ENCODE measurements at places on chromosomes 3 and 15.

DNA sequence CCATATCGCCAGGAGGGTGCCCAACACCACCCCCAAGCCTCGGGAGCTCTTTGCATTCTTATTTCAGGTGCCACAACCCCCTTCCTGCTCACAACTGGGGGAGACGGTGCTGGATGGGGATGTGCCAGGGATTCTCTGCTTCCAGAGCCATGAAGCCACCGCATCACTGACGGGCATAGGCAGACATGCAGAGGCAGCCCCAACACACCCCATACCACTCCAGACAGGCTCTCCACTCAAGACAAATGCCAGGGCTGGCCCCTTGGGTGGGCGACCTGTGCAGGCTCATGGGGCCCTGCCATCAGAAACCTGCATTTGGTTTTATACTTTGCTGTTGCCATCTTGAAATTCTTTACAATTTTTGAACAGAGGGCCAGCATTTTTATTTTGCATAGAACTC is 27.0 kb upstream of the TRPM1 start:
- no peak for DNase-seq

DNA sequence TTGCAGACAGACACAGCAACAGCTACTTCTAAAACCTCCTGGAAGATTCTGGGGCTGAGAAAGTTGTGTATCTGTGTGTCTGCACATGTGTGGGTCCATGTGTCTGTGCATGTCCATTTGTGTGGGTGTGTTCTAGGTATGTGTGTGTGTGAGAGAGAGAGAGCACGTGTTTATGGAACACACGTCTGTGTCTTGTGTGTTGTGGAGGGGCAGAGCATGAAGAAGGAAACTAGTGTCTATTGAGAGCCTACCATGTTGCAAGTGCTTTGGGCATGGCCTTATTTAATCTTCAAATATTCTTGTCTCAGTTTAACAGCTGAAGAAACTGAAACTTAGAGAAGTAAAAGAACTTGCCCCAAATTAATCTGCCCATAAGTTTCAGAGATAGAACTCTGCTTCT is 327.5 kb downstream of the UACA start:
- DNase-seq = no peak

GRCh38 chr15:51311510-51311909 is 26.9 kb downstream of the CYP19A1 start:
- DNase-seq = no peak

GRCh38 chr3:119600732-119601131 is 3.0 kb downstream of the PLA1A start:
- DNase-seq = no peak

GRCh38 chr15:31483053-31483985 is 156.7 kb downstream of the KLF13 start:
- DNase-seq = peak; percentile 39

GRCh38 chr15:42148808-42149492 is 7.5 kb downstream of the PLA2G4F start:
- DNase-seq = no peak

- DNase-seq = no peak
These were observed 348.3 kb upstream of the TMCO5A start for GRCh38 chr15:37586011-37586583.

DNA sequence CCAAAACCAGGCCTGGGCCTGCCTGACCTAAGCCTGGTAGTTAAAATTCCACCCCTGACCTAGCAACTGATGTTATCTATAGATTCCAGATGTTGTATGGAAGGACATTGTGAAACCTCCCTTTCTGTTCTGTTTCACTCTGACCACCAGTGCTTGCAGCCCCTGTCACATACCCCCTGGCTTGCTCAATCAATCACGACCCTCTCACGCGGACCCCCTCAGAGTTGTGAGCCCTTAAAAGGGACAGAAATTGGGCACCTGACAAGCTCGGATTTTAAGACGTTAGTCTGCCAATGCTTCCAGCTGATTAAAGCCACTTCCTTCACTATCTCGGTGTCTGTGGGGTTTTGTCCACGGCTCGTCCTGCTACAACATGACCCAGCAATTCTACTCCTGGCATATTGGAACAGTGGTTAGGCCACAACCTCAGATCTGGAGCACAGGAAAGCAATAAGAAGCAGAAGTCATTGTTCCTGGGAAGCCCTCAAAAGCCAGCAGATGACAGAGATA is 36.7 kb upstream of the LHFPL4 start:
- DNase-seq = no peak

DNA sequence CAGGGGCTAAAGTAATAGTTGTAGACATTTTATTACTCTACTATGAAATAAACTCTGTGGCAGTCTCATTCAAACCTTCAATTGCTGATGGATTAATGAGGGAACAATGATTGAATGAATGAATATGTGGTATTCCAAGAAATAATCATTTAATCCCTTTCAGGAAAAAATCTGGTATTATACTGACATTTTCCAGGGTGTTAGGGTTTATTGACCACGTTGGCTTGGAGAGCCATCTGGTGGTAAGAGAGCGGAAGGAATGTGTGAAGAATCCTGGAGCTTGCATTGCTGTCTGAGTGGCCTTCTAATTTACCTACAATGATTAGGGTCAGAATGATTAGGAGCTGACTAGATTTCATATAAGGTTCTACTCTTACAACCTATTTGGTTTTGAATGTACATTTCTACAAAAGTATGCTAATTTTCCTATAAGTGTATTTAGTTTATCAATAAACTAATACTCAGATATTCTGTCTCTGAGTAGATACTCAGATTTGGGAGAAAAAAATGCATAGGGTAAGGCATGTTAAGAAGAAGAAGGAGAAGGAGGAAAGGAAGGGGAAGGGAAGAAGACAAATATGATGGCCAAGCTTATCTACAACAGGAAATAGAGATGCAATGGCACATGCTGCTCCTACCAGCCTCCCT is 249.9 kb downstream of the ROBO1 start:
- peak; percentile 24 for DNase-seq

GRCh38 chr3:141094790-141095545 is 43.8 kb downstream of the SPSB4 start:
- DNase-seq = peak; percentile 93

DNA sequence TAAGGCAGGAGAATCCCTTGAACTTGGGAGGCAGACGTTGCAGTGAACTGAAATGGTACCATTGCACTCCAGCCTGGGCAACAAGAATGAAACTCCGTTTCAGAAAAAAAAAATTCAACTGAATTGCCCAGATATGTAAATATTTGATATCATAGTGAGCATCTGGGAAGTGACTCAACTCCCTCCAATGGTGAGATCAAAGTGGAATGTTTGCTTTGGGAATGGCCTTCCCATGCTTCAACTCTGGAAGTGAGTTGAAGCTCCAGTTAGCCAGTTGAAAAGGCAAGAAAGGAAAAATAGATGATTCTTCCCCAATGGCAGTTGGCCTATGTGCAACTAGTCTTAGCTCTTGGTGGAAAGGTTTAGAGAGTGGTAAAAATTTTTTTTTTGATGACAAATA is 131.6 kb upstream of the CMC1 start:
- DNase-seq = no peak

- DNase-seq = no peak
These were observed 218.8 kb downstream of the UBE2E2 start for GRCh38 chr3:23421811-23422516.

DNA sequence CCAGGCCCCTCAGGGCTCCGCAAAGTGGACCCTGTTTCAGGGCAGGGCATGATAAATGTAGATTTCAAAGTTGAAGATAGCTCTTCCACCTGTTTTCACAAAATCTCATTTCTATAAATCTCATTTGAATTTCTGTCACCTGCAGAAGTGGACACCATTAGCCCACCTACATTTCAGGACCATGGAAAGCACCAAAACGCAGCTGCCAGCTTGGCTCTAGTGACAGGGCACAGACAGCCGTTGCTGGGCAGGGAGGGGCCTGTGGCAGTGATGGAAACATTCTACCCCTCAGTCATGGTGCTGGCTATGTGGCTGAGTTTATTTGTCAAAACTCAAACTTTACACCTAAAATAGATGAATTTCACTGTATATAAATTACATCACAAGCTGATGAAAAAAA is 40.4 kb downstream of the PRR23E start:
- no peak for DNase-seq

GRCh38 chr15:62742409-62743171 is 300.0 kb upstream of the TPM1 start:
- peak; percentile 54 for DNase-seq

DNA sequence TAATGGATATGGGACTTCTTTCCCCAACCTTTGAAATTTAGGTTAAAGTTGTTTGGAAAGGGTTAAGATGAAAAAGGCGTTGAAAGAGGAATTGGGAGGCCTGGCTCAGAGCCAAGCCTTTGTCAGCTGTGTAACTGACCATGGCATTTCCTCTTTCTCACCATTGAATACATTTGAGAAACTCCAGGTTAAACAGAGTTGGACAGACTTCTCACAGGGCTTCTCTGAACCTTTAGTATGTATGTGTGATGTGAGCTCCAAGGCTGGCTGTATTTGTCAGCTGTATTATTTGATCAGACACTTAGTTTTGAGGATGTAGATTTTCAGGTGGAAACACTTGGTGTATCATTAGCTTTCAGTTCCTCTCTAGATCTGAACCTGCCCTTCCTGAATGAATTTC is 136.4 kb upstream of the GOLGA6L4 start:
- no peak for DNase-seq

- no peak for DNase-seq
These were observed 133.2 kb upstream of the COL8A1 start for GRCh38 chr3:99505200-99505599.

DNA sequence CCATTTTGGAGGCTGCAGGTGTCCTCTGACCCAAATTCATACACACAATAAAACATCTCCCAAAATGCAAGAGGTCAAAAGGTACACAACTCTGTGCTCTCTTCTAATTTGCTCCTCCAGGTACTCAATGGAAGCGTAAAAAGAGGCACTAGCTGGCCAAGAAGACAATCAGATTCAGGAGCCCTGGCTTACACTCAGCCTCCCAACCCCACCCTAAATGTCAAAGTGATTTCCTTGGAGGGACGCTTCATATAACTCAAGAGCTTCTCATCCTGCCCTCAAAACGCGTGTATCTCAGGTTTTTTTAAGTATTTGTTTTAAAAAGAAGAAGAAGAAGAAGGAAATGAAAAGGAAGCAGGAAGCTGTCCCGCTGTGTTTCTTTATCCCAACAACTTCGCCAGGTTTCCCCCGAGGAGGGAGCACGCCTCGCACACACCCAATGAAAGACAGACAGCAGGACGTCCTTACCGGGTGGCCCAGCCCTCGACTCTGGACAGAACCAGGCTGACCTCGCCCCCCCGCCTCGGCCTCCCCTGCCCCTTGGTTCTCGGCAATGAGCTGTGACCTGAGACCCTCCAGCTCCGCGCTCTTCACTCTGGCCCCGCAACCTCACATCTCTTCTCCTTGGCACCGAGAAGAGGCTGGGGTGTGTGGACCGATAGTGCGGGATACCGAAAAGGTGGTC is 620.7 kb upstream of the ZNF385D start:
- DNase-seq = no peak

DNA sequence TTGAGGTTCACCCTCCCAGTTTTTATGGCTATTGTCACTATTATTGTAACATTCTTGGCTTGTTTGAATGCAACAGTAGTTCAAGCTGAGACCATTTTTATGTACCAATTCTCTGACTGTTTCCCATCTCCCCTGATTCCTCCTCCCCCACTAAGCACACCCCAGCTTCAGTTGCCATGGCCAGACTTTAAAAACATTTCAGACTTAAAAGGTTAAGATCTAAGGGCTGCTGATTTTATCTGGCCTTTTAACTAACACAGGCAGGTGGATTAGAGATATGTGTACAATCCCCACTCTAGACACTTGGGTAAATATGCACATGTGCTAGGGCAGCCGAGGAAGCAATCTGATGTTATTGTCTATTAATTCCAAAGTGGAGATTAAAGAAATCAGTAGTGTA is 386.3 kb upstream of the NR2F2 start:
- DNase-seq = peak; percentile 36

GRCh38 chr15:71650603-71651002 is 159.8 kb upstream of the NR2E3 start:
- no peak for DNase-seq

DNA sequence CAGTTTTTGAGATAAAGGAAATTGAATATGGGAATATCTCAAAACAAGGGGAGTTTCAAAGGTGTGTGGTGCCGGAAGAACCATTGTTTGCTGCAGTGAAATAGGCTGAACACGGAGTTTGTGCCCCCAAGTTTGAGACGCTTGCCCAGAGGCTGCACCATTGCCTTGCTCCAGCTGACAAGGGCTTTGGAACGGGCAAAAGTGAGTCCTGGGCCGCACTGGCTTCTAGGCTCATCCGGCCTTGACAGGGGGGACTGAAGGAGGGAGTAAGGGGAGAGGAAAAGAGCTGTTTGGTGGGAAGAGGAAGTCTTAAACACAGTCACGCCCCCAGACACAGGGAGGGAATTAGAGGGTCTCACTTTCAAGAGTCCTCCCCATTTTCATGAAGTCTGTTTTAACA is 269.9 kb downstream of the FAM43A start:
- no peak for DNase-seq
